Stimulated activated CD4-positive, alpha-beta T cell treated with anti-CD3 and anti-CD28 coated beads, Interleukin-1b, Interleukin-23, amount 100 ng/mL, for 1 hour (primary cell): ENCODE measurements at places on chromosomes 13 and 19.

DNA sequence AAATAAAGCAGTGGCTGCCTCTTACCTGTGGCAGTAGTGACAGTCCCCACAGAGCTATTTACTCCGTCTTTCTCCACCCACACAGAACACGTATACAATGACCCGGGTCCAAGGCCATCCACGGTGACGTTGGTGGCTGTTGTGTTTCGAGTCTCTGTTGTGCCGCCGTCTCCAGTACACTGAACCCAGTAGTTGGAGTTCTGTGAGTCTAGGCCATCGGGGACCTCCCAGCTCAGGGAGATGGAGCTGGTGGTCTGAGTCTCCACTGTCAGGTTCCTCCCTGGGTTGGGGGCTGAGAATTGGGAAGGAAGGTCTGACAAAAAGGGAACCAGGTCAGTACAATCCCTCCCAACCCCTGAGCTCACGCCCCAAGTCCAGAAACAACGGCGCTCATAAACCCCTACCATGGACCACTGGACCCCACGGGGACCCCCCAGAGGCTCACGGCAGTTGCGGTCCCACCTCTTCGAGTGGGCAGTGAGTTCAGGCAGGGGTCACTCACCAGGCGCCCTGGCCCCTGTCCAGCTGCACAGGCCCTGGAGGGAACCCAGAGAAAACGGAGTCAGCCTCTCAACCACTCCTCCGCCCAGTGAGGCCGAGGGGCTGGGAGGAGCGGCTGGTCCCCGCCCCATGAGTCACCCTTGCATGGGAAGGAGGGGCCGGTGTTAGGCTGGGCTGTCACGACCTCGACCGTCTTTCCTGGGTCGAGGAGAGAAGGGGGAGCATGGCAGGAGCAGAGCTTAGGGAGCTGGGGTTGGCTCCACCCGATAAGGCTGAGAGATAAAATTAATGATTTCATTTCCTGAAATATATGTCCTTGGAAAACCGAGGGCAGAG lies 2.4 kb downstream of the PTPRH start:
- no peak for DNase-seq

- DNase-seq = no peak
These were observed 25.2 kb upstream of the IPO5 start for GRCh38 chr13:97928301-97928700.

GRCh38 chr13:74883834-74884233 lies 598.1 kb downstream of the TBC1D4 start:
- DNase-seq = no peak

DNA sequence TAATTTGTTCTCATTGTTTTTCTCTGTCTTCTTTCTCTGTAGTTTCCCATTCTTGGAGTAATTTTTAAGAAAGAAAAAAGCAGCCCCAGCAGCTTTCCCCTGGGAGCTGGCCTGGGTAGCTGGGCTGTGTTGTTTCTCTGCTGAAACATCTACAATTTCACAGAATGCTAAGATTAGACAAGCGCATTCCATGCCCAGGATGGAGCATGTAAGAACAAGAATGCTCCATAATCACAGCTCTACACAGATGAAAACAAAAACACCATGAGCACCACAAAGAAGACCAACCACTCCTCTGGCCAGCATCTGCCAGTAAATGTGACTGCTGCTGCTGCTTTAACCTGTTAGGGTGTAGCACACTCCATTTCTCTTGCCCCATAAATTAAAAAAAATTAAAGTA lies 239.2 kb upstream of the SLITRK1 start:
- no peak for DNase-seq

DNA sequence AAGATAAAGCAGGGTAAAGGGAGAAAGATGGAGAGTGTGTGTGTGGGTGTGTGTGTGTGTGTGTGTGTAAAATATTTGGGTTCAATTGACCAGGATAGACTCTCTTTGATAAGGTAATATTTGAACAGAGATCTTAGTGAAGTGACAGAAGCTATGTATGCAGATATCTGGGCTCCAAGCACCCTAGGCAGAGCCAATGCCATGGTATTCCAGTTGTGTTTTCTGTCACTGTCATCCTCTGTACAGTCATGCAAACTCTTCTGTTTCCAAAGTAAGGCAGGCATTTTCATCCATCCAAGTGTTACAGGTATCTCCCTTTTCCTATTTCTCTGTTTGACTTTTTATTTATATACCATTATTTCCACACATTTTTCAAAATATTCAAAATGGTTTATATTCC lies 13.5 kb downstream of the DGKH start:
- no peak for DNase-seq

DNA sequence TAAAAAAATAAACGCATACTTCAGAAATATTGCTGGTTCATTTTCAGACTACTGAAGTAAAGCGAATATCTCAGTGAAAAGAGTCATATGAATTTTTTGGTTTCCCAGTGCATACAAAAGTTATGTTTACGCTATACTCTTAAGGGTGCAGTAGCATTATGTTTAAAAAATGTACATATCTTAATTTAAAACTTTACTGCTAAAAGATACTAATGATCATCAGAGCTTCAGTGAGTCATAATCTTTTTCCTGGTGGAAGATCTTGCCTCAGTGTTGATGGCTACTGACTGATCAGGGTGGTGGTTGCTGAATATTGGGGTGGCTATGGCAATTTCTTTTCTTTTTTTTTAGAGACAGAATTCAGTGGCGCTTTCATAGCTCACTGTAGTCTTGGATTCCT lies 48.9 kb downstream of the NDFIP2 start:
- no peak for DNase-seq

DNA sequence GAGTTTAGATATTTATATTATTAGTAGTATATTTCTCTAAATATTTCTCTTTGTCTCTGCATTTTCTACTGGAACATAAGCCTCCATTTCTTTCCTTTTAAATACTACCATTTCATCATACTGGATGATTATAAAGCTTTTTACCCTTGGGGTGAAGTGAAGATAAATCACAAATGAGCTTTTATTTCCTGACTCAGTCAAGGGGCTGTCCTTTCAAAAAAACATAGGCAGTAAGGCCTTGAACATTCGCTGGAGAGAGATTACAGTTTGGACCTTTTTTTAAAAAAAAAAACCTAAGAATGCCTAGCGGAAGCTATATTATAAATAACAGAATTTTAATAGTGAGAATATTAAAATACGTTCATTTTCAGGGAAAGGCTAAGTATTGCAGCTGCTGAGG lies 268.8 kb upstream of the PCDH9 start:
- DNase-seq = no peak

- DNase-seq = no peak
These were observed 732 bp downstream of the SELENOV start for GRCh38 chr19:39515551-39516191.

- no peak for DNase-seq
These were observed 141.9 kb downstream of the PCCA start for GRCh38 chr13:100230769-100231149.

DNA sequence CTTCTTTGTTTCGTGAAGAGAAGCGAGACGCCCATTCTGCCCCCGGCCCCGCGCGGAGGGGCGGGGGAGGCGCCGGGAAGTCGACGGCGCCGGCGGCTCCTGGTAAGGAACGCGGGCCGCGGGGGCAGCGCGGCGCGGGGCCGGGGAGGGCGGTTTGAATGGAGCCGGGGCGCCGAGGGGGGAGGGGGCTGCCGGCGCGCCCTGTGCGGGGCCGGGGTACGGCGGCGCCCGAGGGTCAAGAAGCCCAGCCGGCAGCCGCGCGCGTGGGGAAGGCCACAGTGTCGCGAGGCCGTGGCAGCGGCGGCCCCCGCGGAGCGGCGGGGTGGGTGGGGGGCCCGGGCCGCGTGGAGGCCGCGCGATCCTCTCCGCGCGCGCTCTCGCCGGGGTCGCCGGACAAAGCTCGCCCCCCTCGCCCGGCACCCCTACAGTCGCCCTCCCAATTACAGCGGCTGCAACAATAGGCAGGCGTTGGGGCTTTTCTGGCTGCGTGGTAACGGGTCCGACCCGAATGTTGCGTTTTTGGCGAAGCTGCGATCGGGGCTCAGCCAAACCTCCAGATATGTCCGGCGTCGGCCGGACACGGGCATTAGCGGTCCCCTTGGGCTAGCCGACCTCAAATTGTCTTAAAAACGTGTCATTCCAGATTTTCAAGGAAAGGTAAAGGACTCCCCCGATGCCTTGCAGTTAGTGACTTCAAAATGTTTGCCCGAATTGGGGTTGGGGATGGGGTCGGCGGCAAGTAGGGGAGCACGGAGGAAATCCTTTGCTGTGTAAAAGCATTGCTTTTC lies 437 bp downstream of the SMARCA4 start:
- DNase-seq = no peak

DNA sequence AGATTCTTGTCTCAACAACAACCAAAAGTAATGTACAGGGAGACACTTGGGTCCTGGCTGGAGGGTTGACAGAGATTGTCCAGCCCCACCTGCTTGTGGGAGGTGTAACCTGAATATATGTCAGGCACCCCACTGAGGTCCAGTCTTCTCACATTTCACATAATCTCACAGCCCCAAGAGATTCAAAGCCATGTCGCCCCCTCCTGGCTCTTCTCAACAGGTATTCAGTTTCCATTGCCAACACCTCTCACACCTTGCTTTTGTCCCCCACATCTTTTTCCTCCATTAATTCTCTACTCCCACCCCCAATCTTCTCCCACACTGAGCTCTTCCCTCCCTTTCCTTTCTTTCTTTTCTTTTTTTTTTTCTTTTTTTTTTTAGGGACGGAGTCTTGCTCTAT lies 11.2 kb downstream of the UNC13A start:
- no peak for DNase-seq

- no peak for DNase-seq
These were observed 16.6 kb downstream of the VRK3 start for GRCh38 chr19:50008532-50008931.

GRCh38 chr13:26910754-26911465 lies 150.3 kb upstream of the GPR12 start:
- no peak for DNase-seq

- no peak for DNase-seq
These were observed 10.2 kb upstream of the ILF3 start for GRCh38 chr19:10643968-10644259.

DNA sequence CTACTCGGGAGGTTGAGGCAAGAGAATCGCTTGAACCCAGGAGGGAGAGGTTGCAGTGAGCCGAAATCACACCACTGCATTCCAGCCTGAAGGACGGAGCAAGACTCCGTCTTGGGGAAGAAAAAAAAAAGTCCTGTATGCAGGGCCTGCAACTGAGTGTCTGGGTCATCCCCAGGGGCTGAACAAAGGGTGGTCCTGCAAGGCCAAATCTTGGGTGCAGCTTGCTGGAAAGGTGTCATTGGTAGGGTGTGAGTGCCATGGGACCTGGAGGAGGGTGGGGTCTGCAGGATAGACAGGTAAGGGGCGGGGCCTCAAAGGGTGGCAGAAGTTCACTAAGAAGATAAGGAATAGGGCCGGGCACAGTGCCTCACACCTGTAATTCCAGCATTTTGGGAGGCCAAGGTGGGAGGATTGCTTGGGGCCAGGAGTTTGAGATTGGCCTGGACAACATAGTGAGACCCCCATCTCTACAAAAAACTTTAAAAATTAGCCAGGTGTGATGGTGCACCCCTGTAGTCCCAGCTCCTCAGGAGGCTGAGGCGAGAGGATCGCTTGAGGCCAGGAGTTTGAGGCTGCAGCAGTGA lies 31.5 kb downstream of the ZSWIM4 start:
- no peak for DNase-seq

DNA sequence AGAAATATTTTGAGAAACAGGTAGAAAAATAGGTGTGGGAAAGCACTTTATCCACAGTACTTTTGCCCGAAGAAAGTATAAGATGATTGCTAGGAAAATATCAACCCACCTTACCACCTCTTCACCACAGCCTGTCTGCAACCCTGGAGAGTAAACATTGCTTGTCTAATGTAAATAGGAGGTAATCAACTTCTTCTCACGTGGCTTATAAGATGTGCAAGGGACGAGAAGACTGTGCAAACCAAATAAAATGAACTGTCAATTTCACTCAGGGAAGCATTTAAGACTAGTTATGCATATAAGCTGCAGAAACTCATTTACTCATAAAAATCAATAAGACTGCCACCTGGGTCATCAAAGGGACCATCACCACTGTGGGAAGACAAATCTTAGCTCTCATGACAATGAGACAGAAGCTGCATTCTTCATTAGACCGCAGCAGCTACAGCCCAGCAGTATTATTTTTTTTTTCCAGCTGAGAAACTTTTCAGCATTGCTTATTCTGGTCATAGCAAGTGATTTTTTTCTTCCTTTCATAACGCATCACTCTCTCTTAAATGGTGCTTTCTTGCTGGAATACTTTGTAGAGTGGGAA lies 807.7 kb upstream of the GPC6 start:
- DNase-seq = no peak

- DNase-seq = no peak
These were observed 168.9 kb upstream of the TSC22D1 start for GRCh38 chr13:44744880-44745633.

- DNase-seq = no peak
These were observed 2.5 kb downstream of the ZNF780B start for GRCh38 chr19:40053491-40053890.

DNA sequence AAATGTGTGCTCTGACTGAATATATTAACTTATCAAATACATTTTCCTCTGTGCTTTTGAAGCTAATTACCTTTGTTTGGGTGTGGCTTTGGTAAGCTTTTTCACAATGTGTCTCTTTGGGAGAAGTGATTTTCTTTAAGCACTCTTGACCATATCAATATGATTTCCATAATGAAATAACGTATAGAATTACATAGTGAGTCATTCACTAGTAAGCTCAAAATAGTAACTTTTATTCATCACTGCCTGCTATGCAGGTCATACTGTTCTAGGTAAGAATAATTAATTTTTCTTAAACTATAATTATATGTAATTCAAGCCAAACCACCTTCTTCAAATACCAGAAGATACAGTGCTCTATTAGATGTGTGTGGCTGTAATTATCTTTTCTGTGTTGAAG lies 480.7 kb downstream of the MYO16 start:
- no peak for DNase-seq

- DNase-seq = no peak
These were observed 446.0 kb downstream of the FOXO1 start for GRCh38 chr13:40220299-40220935.

DNA sequence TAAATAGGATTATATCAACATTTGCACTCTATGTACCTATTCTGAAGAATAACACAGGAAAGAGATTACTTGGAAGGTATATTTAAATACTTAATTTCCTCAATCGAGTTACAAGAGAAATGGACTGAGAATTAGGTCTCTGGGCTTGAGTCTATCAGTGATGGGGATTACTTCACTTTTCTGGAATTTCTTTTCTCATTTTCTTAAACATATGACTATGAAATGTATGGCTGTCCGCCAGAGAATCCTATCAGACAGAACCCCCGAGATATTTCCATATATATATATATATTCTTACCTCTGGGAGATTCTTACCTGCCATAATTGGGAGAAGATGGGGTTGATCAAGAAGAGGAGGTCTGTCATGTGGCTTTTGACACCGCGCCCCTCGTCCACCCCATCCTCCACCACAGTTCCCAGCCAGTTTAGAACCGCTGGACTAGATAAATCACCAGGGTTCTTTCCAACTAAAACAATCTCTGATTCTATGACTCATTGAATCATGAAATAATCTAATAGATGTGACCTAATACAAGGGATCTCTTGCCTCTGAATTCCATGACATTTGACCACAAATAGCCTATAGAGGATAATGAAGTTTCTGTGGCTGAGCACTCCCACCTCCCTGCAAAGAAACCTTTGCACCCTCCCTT lies 231.3 kb downstream of the TBC1D4 start:
- DNase-seq = no peak
